RPMI8226 (cell line): ENCODE measurements at places on chromosomes 7 and 10.

DNA sequence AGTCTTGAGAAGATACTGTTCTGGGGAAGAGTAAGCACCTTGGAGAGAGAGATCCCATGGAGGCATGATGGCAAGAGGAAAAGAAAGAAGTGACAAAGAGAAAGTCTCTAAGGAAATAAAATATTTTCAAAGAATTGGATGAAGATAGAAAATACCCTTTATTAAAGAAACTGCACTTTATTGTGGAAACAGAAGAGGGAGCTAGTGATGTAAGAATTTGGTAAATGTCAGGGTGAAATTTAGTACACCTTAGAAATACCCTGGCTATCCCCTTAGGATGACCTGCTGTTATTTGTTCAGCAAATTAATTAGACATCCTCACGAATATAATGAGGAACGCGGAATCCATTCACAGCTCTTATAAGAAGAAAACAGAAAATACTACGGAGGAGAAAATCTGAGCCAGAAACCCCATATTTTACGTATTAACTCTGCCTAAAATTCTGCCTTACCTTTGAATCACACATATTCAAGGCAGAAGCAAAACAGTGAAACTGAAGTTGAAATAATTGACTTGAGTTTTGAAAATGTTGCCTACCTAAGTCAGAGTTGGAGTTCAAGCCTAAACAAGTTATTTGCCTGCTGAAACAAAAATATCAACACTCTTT, 90.7 kb downstream of the TFPI2 start:
- DNase-seq = peak; percentile 30

- no peak for DNase-seq
Measured at GRCh38 chr7:16739863-16740622, 13.5 kb upstream of the TSPAN13 start.

DNA sequence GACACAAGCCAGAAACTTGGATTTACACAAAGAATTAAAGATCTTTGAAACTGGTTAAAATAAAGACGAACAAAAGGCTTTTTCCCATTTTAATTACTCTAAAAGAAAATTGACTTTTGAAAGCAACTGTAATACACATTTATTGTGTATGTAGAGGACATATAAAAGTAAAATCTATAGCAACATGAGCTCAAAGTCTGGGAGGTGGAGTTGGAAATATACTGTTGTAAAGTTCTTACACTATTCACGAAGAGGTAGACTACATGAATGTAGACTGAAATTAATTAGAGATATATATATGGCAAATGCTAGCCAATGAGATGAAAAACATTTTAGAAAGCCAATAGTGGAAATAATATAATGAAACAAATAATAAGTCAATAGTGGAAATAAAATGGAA, 251.0 kb downstream of the AHR start:
- no peak for DNase-seq

DNA sequence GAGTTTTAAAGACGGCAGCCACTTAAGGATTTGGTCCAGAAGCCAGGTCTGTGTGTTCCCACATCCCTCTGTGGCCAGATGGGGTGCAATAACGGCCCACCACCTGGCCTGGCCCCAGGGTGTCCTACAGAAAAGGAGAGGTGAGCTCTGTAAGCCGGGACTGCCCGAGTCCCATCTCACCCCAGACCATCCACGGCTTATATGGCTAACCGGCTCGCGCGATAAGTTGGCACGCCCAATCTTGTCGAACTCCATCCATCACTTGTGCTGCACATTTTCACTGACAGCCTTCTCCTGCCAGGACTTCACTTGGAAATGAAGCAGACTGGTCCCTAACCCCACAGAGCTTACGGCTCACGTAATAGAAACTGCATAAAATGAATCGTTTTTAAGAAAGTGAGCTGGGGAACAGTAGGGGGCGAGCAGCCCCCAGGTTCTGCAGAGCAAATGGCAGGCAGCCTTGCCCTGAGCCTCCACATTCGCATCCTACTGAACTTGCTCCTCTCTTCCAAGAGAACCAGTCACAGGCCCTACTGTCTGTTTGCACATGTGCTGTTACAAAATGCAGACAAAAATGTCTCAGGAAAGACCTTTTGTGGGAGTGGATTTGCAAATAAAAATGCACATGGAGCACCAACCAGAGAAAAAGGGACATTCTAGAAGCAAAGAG, 98.2 kb downstream of the TNS3 start:
- no peak for DNase-seq

- DNase-seq = no peak
Measured at GRCh38 chr7:141950806-141951205, 4.0 kb upstream of the CLEC5A start.

DNA sequence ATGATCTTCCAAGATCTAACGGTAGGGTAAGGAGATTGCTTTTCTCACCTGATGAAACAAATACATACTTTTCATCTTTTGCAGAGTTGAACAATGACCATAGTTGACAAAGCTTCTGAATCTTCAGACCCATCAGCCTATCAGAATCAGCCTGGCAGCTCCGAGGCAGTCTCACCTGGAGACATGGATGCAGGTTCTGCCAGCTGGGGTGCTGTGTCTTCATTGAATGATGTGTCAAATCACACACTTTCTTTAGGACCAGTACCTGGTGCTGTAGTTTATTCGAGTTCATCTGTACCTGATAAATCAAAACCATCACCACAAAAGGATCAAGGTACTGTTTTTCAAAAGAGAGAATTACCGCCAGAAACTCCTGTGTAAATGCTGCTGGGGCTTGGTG, 79.9 kb downstream of the ANKRD61 start:
- DNase-seq = no peak

DNA sequence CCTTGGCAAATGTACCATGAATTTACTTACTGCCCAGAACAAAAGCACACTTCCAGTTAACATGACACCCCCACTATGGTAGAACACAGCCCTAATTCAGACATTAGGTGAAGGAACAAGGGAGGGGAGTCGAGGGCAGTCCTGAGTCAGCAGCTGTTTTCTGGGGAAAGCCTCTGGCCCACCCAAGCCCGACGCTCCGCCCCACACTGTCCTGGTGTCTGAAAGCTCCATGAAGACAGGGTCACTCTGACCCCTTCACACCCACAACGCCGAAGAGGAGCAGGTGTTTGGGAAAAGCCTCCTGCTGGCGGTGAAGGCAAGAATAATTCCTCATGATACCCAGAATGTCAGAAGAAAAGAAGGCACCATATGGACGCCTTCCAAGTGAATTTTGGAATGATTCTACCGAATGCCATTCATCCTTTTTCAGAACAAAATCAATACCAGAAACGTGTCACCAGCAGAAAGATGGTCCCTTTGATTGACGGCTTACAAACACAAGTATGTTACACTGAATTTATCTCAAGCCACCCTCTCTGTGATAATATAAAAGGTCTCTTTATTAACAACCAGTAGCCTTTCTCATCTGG, 172.1 kb downstream of the DIP2C start:
- DNase-seq = no peak

- DNase-seq = no peak
Measured at GRCh38 chr10:93775356-93775755, 17.6 kb downstream of the LGI1 start.

DNA sequence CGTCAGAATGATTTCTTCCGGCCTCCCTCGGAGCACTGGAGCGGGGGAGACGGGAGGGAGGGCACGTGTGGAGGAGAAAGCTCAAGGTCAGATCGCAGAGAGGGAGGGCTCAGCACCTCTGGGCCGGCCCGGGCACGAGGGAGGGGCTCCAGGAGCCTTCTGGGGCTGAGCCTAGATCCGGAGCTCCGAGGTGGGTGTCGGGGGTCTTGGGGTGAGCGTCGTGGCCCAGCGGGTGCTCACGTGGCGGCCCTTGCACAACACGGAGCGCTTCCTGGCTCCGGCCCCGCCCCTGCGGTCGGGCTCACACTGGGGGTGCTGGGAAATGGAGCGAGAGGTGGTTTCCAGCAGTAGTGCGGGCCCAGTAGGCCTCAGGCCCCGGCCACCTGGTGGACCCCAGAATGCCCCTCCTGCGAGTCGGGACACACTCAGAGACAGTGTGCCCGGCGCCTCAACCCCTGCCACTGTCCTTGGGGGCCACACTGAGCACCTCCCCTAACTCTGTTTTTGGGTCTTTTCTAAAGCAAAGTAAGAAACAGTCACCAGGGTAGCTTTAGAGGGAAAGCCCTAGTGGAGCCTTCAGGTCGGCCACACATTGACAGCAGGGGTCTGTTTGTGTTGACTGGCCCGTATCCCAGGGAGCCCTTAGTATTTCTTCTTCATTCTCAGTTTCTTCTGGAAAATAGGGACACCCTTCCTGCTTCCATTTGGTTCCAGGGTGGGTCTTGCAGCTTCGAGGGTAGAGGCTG, 798 bp downstream of the PPIF start:
- DNase-seq = peak; percentile 73

GRCh38 chr10:97676770-97677581, 10.1 kb downstream of the AVPI1 start:
- DNase-seq = peak; percentile 17

DNA sequence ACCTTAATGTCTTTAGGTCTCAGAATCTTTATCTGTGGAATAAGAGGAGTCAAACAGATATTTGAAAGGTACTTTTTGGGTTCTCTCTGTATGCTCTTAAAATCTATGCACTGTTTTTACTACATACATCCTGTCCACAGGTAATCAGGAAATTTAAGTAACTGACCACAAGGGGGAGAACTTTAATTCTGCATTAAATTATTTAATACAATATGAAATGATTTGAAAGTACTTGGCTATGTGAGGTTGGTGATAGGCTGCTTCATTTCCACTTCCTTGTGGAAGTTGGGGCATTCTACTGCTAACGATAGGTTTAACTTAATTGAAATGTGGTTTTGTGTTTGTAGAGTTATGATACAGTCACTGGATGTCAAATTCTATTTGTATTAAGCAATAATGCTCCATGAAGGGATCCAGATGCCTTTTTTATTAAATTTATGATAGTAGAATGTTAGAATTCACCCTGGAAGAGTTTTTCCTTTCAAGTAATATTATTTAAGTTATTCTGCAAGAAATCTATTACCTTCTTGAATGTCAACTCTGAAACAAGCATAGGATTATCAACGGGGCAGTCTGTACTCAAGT, 6.0 kb downstream of the TEX47 start:
- peak; percentile 31 for DNase-seq

GRCh38 chr7:69739931-69740431, 141.7 kb downstream of the AUTS2 start:
- DNase-seq = peak; percentile 41

DNA sequence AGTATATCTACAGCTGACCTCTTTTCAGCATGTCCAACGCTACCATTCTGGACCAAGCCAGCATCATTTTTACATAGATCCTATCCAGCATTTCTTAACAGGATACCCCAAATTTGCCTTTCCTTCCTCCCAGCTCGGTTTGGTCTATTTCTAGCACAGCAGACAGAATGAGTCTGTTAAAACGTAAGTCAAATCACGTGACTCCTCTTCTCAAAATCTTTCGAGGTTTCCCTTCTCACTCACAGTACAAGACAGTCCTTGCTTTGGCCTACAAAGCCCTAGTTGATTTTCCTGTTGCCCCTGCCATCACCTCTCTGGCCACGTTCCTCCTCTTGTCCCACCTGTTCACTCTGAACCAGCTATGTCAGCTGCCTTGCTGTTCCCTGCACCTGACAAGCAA, 711.7 kb downstream of the SORCS3 start:
- no peak for DNase-seq

- no peak for DNase-seq
Measured at GRCh38 chr7:44222074-44222473, 21.3 kb downstream of the YKT6 start.
